ENCODE measurements at places on chromosomes 1 and 21.

DNA sequence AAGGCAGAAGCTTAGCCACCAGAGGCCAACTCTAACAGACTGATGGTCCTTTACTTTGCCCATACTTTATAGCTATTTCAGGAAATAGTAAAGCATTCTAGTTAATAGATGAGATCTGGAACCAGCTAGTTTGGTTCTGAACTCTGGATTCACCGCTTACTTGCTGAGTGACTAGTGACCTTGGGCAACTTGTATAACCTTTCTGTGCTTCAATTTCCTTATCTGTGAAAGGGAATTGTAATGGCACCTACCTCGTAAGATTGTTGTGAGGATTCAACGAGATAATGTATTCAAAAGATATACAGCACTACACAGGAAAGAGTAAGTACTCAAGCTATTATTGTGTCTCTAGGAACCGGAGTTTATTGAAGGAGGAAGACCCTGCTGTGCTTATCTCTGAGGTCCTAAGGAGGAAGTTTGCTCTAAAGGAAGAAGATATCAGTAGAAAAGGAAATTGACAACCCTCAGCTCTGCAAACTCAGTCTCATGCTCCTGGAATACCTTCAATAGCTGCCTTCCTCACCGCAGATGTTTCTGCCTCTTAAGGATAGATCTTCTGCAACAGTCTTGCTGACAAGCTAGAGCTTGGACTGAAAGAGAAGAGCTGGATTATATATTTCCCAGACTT is 11.9 kb downstream of the MTFR1L start:
- DNase-seq = no peak

- no peak for DNase-seq
These were observed 236.4 kb upstream of the BEND5 start for GRCh38 chr1:49013079-49013478.

DNA sequence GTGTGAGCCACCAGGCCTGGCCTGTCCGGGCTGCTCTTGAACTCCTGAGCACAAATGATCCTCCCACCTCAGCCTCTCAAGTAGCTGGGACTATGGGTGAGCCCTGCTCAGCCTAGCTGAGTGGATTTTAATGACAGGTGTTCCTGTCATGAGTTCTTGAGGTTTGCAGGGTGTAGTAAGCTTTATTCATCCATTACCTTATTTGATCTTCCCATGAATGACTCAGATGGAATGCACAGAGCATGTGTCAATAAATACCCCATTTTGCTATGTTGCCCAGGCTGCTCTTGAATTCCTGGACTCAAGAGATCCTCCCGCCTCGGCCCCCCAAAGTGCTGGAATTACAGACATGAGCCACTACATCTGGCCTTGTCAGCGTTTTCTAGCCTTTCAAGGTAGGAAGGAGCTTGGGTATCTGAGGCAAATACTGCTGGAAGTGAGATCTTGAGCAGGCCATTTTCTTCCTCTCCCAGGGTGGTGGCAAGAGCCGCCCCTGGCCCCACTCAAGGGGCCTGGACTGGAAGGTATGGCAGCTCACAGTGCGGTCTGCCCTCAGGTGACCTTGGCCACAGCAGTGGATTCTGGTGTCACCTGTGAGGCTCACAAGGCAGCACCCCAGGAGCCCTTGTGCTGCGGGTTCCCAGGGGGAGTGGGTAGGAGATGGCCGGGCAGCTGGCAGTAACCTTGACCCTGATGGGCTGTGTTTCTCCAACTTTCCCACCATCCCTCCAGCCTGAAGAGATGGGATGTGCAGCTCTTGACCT is 20.0 kb downstream of the PIK3CD start:
- DNase-seq = no peak

GRCh38 chr1:14740016-14740415 is 141.5 kb downstream of the KAZN start:
- no peak for DNase-seq

GRCh38 chr1:163701783-163702374 is 380.1 kb downstream of the NUF2 start:
- no peak for DNase-seq

DNA sequence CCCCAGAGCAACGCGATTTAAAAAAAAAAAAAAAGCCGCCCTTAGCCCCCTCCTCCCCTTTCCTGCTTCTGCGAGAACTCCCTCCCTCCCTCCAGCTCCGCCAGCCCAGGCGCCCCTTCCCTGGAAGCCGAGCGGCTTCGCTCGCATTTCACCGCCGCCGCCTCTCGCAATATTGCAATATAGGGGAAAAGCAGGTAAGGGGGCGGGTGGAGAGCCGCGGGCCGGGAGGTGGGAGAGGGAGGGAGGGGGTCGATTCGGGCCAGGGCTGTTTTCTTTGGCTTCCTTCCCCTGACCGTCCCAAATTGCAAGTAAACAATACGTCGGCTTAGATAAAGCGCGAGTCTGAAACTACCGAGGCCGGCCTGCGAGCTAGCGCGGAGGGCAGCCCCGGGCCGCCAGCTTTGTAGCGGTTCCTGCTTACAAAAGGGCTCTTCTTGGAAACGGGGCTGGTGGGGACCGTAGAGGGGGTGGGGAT is 408 bp downstream of the LMO4 start:
- DNase-seq = no peak

DNA sequence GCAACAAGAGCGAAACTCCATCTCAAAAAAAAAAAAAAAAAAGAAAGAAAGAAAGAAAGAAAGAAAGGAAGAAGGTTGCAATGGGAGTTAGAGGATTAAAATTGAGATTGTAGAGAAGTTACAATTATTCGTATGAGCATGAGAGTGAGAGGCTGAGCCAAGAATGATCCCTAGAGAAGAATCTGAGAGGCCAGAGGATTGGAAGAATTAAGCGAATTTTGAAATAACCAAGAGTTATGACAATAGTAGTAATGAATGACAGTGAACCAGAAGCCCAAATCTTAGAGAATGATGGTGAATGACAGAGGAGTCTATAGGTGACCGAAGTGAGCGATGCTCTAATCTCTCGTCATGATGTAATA is 369 bp upstream of the ZYG11B start:
- no peak for DNase-seq

GRCh38 chr1:43828574-43828973 is 105.0 kb upstream of the ARTN start:
- no peak for DNase-seq

DNA sequence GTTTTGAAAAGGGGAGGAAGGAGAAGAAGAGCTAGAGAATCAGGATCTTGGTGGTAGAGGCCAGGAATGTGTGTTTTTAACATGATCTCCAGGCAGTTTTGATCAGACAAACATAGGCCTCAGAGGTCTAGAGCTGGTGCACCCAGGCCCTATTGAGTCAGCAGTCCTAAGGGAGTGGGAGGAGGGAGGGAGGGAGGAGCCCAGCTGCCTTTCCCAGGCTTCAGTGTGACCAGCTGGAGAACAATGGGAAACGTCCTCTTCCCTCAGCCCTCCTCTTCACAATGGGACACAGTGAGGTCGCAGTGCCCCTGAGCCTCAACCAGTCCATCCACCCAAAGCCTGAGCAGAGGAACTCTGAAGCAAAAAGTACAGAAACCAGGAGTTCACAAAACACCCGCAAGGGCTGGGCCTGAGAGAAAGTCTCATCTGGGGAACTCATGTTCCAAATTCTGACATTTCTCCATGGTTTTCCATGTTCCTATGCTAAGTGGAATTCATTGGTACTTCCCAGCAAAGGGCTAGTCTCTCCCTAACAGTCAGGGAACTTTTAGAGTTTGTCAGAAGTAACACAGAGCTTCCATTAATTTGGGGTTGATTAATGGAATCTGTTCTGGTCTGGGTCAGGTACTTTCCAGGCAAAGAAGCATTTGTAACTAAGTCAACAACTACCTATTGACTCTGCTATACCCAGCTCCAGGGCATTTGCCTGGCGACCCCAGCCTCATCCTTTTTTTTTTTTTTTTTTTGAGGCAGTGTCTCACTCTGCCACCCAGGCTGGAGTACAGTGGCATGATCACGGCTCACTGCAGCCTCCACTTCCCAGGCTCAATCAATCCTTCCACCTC is 37.5 kb downstream of the ELAPOR1 start:
- DNase-seq = no peak

DNA sequence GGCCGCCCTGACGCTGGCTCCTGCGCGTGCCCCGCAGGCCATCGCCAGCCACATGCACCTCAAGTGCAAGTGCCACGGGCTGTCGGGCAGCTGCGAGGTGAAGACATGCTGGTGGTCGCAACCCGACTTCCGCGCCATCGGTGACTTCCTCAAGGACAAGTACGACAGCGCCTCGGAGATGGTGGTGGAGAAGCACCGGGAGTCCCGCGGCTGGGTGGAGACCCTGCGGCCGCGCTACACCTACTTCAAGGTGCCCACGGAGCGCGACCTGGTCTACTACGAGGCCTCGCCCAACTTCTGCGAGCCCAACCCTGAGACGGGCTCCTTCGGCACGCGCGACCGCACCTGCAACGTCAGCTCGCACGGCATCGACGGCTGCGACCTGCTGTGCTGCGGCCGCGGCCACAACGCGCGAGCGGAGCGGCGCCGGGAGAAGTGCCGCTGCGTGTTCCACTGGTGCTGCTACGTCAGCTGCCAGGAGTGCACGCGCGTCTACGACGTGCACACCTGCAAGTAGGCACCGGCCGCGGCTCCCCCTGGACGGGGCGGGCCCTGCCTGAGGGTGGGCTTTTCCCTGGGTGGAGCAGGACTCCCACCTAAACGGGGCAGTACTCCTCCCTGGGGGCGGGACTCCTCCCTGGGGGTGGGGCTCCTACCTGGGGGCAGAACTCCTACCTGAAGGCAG is 23.4 kb upstream of the ARF1 start:
- DNase-seq = no peak

DNA sequence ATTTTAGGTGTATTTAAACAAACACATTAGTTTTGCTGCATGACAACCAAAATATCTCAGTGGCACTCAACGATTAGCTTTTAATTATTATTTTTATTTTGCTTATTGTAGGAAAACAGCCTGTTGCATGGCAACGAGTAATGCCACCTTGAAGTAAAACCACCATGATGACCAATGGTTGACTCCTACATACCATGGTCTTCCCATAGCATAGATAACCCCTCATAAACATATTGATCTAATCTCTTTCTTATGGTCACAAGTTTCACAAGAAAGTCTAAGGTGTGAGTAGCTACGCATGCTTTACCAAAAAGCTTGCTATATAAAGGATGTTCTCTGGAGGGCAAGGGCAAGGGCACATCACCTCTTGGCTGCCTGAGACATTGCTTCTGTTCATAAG is 61.5 kb upstream of the PTBP2 start:
- no peak for DNase-seq

DNA sequence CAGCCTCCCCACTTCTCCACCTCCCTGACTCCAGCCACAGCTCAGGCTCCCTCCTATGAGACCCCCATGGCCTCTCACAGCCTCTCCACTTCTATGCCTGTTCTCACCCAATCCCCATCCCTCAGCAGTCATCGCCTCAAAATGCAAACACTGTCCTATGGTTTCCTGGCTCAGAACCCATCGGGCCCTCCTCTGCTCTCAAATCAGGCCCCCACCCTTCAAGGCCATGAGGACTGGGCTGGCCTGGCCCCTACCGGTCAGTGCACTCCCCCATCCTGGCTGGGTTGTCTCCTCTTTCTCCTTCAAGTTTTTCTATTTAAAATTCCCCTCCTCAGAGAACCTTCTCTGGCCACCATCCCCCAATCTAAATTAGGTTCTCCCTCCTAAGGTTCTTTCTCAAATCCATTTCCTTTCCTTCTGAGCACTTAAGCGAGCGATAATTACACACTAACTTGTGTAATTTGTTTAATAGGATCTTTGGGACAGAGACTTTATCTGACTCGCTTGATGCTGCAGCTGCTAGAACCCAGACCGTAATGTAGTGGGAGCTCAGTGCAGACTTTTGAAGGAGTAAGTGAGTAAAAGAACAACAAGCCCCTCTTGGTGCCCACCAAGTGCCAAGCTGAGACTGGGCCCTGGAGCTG is 347.2 kb downstream of the MATN1 start:
- no peak for DNase-seq

- no peak for DNase-seq
These were observed 12.5 kb downstream of the SDC3 start for GRCh38 chr1:30895944-30896660.

DNA sequence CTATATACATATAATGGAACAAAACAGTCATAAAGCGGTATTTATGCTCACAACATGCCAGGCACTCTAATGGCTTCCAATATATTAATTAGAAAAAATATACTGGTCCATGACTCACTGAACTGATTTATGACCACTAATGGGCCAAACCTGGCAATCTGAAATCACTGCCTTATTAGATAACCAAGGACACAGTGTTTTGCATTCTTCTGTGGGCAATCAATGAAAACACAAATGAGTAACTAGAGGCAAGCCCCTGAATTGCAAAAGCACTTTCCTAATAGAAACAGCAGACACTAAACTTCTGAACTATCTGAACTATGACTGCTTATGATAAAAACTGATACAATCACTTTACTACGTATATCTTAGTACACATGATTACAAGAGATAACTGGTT is 3.5 kb downstream of the GCLM start:
- DNase-seq = no peak

DNA sequence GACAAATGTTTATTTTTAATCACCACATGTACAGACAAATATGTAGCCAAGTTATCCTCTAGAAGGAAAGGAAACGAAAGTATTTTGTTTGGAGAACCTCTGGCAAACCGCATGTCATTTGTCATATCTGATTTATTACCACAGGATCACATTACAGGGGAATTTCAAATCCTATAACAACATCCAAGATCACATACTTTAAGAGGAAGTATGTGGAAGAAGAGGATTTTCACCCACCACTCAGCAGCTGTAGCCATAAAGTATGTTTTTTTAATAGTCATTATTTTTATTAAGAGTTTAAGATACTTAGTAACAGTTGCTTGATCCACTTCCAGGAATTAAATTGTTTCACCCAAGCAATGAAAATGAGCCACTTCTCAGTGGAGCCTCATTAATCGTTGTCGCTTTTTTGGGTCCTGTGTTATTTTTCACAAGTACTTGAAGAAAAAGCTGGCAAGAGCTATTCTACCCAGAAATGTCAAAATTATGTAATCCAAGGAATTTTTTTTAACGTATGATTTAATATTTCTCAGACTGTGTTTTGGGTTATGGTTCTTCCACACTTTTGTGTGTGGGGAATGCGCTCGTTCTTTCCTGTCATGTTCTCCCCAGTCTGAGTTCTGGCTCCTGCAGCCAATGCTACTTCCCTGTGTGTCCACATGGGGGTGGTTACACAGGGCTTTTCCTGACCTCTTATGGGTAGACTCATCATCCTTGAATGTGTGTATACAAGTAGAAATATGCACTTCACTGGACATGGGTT is 6.9 kb downstream of the SERTAD4 start:
- no peak for DNase-seq

DNA sequence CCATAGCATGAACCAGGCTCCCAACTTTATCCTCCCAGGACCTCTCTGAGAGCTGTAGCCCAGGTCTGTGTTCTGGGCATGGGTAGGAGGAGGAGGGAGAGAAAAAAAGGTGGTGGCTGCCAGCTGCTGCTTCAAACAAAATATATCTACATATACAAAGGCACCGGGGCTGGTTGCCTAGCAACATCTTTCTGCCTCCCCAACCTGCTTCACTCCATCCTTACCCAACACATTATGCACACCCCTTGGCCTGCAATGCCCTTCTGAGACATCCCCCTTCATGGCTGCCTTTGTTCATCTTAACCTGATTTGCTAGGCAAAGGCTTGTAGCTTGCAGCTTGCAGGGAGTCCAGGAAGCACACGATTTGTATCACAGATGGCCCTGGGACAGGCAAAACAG is 27.2 kb upstream of the ATP1A1 start:
- peak; percentile 67 for DNase-seq

Measured in NCI-H524 treated with DMSO at 0.1 percent for 48 hours (cell line).